CD14-positive monocyte (primary cell): ENCODE measurements at places on chromosomes 4 and X. TPM values are rescaled to one million over a fixed set of nuclear protein-coding genes. Genes with fewer than 3 reads are reported as not detected.

The TMEM47 gene
- not detected for polyA plus RNA-seq

DNA sequence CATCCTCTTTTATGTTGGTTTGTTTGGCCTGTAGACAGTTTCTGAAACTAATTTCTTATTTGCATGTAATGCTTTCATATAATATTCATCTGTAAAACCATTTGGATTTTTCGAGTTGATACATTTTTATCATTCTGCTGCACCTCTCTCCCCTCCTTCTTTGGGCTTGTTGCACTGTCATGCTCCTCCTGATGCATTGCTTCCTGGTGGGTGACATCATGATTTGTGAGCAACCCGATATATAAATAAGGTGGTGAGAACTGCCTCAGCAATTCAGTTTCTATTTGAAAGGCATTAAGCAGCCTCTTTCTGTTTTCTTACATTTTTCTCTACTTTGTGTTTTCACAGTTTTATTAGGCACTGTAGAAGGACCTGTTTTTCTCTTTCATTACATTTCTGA is 515.7 kb downstream of the RPA4 start:
- DNase-seq, result no peak

DNA sequence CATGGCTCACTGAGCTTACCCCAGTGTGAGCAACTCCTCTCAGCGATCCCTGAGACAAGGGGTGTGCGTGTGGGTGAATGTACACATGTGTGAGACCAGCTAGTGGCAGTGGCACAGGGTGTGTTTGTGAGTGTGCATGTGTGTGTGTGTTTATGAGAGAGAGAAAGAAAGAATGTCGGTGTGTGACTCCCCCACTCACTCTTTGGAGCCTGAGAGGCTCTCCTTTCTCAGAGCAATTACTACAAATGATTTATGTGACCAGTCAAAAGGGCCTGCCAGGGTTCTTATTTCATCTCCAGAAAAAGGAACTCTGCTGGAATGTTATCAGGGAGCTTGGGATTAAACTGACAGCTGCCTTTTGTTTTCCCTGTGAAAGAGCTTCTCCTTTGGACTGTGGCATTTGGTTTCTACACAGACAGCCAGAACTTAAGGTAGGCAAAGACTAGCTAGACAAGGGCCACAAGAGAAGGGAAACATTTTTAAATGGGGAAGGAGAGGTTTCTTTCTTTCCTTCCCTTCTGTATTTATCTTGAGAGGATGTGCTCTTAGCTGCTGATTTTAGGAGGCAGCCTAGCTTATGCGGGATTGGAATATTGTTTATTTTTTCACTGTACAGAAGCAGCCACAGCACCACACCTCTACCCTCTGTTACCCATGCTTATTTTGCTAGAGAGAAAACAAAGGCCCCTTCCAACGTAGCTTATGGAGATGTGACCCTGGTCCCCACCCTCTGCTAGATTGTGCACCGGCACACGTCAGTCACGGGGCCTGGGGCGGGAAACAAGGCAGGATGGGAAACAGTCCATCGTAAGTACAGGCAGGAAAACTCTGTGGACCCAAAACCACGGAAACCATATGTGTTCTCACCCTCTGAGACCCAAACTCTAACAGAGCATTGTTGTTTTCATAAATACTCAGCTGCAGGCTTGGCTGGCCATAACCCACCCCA is 143.5 kb downstream of the MGST2 start:
- DNase-seq, result no peak

GRCh38 chrX:47176101-47176740 is 17.4 kb upstream of the UBA1 start:
- no peak for DNase-seq

- no peak for DNase-seq
Observed at GRCh38 chrX:28599957-28600356, 12.7 kb downstream of the IL1RAPL1 start.
